ENCODE measurements at places on chromosomes 12 and 14.

GRCh38 chr12:57741413-57741789 is 2.9 kb upstream of the AGAP2 start:
- DNase-seq = no peak

GRCh38 chr14:104290756-104291122 is 152.4 kb downstream of the KIF26A start:
- no peak for DNase-seq

GRCh38 chr14:53470351-53471043 is 317.4 kb upstream of the DDHD1 start:
- no peak for DNase-seq

- no peak for DNase-seq
These were observed 2.6 kb upstream of the KRT71 start for GRCh38 chr12:52555577-52555976.

DNA sequence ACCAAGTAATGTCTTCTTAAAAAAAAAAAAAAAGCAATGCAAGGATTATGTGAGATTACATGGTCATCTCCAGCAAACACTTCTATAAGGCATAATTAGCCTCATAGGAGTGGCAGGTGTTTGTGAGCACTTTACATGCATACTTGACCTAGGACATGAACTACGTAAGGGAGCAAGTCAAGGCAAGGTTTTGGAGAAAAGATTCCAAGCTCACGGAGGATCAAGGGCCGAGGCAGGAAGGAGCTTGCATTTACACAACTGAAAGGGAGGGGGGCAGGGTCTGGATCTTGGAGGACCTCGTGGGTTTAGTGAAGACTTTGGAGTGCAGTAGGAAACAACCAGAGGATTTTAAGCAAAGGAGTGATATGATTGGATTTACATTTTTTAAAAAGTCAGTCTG is 112.5 kb downstream of the CCER1 start:
- no peak for DNase-seq

DNA sequence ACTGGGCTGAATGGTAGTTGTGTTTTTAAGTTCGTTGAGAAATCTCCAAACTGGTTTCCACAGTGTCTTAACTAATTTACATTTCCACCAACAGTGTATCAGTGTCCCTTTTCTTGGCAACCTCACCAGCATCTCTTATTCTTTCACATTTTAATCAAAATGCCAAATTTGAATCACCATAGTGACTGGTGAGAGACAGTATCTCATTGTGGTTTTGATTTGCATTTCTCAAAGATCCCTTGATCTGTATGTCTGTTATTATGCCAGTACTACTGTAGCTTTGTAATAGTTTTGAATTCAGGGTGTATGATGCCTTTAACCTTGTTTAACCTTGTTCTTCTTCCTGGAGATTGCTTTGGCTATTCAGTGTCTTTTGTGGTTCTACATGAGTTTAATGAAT is 2.2 kb upstream of the EIF2S3B start:
- DNase-seq = no peak

DNA sequence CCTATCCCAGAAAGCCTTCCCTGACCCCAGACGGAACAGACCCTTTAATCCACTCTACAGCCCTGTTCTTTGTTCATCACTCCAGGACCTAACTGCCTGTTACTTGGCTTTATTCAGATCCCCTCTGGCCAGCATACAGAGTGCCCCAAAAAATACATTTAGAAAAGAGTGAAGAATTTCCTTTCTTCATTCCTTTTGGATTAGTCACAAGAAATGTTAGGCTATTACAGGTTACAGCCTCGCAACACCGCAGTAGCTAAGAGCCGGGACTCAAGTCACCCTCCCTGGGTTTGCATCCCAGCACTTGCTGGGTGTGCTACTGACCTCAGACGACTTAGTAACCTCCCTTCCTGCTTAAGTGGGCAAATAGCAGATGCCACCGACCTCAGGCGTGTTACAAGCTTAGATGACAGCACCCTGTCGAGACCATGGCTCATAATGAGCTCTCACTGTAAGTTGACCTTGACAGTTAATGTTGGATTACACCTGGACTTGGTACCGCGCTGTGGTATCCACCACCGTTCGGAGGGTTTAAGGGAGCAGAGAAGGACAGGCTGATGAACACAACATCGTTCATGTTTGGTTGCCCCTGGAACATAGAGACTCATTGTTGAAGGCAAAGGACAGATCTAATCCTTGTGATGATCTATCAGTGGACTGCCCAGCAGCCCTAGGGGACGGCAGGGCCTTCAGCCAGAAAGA is 12.9 kb downstream of the GLRX5 start:
- DNase-seq = no peak

GRCh38 chr12:19093218-19093617 is 36.3 kb upstream of the PLEKHA5 start:
- DNase-seq = no peak

GRCh38 chr12:47786662-47787280 is 13.7 kb downstream of the SLC48A1 start:
- DNase-seq = no peak

- no peak for DNase-seq
These were observed 2.1 kb upstream of the KRT1 start for GRCh38 chr12:52682381-52682660.

DNA sequence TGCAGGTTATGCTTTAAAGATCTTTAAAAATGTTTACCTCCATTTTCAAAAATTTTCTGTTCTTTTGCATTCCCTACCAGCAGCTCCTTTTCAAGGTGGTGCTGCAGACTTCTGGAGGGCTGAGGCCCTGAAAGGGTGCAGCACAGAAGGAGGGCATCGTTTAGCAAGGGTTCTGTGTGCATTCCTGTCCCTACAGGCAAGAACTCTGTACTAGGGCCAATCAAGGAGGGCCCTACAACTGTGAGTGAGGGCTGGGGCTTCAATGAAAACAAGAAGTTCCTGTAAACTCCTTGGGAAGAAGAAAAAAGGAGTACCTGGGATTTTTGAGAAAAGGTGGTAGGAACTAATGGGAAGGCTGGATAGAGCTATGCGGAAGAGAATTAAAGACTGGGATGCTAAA is 50.7 kb upstream of the CSRP2 start:
- DNase-seq = no peak

DNA sequence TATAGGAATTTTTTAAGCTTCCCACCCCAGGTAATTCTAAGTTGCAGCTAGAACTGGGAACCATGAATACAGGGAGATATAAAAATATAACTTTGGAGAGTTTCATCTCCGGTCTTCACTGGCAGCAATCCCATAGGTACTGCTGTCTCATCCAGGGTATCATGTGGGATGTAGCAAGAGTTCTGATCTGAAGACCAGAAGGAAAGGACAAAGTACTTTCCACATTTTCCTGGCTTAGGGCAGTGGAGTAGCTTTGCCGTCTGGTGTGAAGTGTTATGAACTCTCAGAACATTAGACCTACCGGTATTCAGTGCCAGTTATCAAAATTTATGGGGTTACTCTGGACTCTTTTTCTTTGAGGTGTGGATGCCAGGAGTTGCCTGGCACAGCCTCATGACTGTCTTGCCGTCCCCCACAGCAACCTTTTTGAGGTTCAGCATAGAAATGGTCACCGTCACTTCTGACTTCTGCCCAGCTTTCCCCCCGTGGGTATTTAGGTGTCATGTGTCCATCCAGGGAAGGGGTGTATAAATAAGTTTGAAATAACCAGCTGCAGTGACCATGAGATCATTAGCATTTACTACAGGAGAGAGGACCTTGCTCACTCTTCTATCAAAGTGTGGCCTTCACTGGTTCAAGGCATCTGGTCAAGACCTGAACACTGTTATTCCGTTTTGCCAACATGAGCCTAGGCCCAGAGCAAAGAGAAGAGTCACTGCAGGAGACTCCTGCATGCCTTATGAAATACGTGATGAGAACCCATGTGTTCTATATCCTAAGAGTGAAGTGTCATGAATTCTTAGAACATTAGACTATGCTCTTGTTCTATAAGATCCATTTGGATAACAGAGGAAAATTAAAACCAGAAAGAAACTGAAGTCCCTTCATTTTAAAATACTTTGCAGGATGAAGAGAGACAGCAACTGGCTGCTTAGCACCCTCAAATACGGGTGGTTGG is 22.2 kb downstream of the TMEM233 start:
- no peak for DNase-seq

DNA sequence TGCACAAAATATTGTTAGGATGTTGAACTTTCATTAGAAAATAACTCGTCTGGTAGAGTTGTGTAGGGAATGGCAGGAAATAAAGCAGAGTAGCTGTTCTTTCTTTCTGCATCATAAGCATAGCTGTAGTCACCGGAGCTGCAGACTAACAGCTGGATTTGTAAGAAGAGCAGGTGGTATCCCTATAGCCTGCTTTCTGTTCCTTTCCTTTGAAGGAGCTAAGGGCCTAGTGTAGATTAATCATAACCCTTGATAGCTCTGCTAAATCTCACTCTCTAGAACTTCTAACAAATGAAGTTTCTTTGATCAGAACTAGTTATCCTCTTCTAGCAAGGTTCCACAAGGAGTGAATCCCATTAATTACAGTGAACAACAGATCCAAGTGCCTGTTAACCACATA is 3.5 kb downstream of the LMO3 start:
- DNase-seq = no peak

GRCh38 chr14:104196461-104197140 is 58.2 kb downstream of the KIF26A start:
- DNase-seq = no peak

DNA sequence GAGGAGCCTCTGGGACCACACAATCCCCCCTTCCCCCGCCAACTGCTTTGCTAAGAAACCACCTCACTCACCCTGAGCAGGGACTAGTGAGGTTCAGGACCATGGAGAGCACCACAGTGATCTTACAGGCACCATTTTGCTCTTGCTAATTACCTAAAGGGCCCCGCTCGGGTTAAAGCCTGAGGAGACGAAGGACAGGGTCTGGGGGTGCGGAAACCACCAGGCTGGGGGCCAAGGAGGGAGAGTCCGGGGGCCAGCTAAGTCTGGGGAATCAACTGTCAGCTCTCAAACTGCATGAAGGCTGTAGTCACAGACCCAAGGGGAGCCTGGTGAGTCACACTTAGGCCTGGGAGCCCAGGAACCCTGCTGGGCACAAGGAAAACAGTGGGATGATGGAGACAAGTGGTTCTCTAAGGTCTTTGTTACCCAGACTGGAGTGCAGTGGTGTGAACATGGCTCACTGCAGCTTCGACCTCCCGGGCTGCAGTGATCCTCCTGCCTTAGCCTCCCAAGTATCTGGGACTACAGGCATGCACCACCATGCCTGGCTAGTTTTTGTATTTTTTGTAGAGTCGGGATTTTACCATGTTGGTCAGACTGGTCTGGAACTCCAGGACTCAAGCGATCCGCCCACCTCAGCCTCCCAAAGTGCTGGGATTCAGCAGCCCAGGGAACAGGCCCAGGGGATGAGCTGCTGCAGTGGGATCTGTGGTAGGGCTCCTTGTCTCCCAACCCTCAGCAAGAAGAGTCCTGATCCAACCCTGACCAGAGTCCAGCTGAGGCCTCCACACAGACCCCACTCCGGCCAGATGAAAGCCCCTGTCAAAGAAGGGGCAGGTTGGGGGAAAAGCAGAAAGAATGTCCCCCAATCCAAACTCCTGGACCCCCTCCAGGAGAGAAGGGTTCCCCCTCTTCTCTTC is 98.8 kb downstream of the CALM1 start:
- DNase-seq = peak; percentile 86

- DNase-seq = no peak
These were observed 38.3 kb downstream of the SLC6A15 start for GRCh38 chr12:84874125-84874824.

GRCh38 chr14:67199016-67199415 is 9.8 kb downstream of the GARIN2 start:
- no peak for DNase-seq

- peak; percentile 77 for DNase-seq
These were observed at the start of gene ARID4A for GRCh38 chr14:58298477-58299400. TSS of gene ARID4A (plus strand) at chr14:58298555. CDS start at chr14:58299855, 1,300 bp downstream.

- DNase-seq = no peak
These were observed 830.0 kb upstream of the NOVA1 start for GRCh38 chr14:27427796-27428195.

DNA sequence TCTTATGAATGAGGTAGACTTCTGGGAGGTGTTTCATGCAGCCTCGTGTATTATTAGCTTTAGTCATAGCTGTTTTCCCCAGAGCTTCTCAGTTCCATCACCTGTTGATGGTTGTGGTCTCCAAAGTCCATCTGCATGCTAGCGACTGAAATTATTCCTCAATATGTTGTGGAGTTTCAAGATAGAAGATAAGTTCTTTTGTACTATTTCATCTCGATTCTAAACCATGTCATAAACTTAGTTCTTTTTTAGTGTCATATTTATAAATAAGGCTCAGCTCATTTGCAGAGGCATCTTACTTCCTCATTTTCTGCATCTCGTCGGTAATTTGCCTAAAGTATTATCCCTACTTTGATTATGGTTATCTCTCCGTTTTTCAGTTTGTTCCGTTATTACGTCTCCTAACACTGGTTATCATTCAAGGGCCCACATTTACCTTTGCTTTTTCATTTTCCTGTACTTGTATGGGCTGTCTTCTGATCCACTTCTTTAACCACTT is 119.1 kb downstream of the ITPR2 start:
- no peak for DNase-seq

DNA sequence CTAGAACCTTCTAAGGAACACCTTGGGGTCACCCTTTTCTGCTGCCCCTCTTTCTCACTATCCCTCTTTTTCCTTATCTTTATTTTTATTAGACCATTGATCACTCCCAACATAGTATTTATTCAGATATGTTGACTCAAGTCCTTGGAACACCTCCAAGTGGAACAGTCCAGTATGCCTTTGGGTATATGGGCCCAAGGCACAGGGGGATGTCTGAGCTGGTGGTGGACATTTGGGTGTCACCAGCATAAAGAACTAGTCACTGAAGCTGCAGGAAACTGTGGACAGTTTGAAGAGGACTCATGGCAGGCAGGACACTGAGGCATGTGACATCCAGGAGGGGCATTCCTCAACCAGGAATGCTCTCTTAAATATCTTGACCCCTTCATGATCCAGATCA is 105.6 kb downstream of the VEZT start:
- no peak for DNase-seq

GRCh38 chr12:57838594-57839302 is 7.8 kb downstream of the CTDSP2 start:
- no peak for DNase-seq

GRCh38 chr14:70755655-70756054 is 53.7 kb downstream of the MAP3K9 start:
- DNase-seq = no peak

GRCh38 chr14:54087376-54087775 is 130.8 kb upstream of the BMP4 start:
- DNase-seq = no peak

GRCh38 chr12:62750941-62751809 is 183.8 kb downstream of the PPM1H start:
- DNase-seq = no peak

GRCh38 chr14:94340533-94340932 is 17.4 kb upstream of the SERPINA6 start:
- no peak for DNase-seq
